ENCODE measurements at places on chromosomes 4 and X.

GRCh38 chr4:109648266-109648996 lies 54.8 kb downstream of the CASP6 start:
- no peak for DNase-seq

- DNase-seq: no peak
These were observed 187.4 kb upstream of the TEX13C start for GRCh38 chrX:125132274-125132673.

DNA sequence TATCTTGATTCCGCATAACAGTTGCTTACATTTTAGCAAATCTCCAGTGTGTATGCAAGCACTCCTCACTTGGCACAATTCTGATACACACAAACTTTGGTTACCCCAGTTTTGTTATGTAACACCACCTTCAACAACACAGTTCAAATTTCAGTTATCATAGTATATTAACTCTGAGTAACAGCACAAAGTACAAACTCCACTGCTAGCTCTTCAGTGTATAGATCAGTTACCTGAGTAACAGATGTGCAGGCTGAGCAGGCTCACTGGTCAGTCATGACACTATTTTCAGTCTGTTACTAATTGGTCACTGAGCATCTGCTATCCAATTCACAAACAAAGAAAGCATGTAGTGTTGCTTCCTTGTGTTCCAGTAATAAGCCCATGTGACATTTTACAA lies 55.4 kb downstream of the PKD2 start:
- no peak for DNase-seq

DNA sequence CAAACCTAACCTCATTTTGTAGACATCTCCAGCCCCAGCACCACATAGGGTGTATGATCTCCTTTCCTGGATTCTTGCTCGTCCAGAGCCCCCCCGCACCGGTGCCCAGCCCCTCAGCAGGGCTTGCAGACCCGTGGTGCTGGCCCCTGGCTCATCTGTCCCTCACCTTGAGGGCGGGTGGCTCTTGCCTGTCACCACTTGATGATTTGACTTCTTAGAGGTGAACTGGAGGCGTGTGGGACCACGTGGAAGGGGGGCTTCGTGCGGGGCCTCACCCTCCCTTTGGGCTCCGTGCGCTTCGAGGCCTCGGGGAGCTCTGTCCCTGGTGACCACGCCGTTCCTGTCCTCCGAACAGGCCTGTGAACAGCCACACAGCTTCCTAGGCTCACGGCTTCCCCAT lies 15.5 kb downstream of the UVSSA start:
- DNase-seq: no peak

DNA sequence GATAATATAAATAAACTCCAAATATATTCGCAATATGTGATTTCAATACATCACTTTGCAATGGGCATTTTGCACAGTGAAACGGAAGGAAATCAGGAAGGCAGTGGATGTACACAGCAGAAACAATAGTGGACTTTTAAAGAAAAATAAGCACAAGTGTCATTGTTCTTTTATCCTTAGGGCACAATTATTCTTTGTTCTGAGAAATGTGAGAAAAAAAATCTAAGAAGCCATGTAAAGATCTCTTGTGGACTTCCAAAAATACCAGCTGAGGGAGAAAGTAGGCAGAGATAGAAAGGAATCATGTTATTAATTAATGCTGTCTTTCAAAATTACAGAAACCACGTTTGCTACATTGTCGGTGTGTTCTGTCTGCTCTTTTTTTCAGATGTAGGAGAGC lies 17.6 kb upstream of the PRRG1 start:
- DNase-seq: no peak

GRCh38 chr4:42412251-42412650 lies 15.0 kb downstream of the SHISA3 start:
- no peak for DNase-seq

GRCh38 chr4:77636902-77637301 lies 31.3 kb downstream of the CXCL13 start:
- DNase-seq: no peak

DNA sequence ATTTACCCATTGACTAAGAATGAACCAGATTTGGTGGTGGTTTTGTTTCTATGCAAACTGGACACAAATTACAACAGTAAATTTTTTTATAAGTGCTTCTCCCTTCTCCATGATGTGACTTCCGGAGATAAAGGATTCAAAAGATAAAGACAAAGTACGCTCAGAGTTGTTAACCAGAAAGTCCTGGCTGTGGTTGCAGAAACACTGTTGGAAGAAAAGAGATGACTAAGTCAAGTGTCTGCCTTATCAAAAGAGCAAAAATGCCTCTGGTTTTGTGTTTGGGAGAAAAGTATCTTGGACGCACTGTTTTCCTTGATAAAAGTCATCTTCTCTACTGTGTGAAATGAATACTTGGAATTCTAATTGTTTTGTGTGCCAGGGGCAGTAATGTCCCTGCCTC lies 213.4 kb downstream of the GC start:
- DNase-seq: no peak

Measured in esophagus muscularis mucosa (tissue), 4 donors.